Esophagus squamous epithelium (tissue), 5 donors: ENCODE measurements at places on chromosomes 3 and 15.

DNA sequence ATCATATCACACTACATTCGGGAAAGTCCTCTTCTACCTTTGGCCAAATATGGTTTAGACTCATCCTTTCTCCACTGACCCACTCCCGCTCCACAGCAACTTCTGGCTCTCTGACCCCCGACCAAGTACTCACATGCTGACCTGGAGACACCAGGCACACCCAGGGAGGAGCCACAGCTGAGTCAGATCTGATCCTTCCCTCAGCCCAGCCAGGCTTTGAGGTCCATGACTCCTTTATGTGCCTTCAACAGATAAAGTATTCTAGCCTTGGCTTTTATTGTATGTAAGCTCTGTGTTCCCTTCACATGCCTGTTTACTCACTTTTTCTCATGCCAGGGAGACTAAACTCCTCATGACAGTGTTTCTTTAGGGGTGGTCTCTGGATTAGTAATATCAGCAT is 166.9 kb upstream of the UMPS start:
- no peak for DNase-seq

GRCh38 chr3:101676216-101676764 is 642 bp downstream of the ZBTB11 start:
- DNase-seq, result no peak

- DNase-seq, result no peak
These were observed 60.3 kb upstream of the TRA2B start for GRCh38 chr3:185998136-185998535.

- no peak for DNase-seq
These were observed 115.5 kb downstream of the GMNC start for GRCh38 chr3:190746986-190747385.

DNA sequence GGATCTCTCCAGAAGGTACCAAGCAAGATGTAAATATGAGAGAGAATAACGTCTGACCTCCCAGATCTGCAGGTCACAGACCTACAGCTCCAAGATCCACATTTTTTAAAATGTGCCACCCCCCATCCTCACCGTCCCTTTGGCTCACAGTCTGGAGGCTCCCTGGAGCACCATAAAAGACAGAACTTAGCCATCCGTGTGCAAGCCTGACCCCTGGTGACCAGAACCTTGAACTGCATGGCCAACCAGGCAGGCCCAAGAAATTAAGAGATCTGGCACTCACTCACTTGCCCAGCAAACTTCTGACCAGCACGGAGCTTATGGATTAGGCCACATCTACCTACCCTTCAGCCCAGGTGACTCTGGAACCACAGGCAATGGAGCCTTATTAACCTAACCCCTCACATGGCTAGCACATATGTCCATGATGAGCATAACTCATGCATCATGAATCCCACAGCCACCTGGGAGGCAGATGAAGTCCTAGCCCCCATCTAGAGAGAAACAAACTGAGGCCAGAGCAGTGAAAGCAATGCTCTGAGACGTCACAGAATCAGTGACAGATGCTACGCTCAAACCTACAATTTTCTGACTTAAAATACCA is 275.3 kb downstream of the UACA start:
- no peak for DNase-seq

DNA sequence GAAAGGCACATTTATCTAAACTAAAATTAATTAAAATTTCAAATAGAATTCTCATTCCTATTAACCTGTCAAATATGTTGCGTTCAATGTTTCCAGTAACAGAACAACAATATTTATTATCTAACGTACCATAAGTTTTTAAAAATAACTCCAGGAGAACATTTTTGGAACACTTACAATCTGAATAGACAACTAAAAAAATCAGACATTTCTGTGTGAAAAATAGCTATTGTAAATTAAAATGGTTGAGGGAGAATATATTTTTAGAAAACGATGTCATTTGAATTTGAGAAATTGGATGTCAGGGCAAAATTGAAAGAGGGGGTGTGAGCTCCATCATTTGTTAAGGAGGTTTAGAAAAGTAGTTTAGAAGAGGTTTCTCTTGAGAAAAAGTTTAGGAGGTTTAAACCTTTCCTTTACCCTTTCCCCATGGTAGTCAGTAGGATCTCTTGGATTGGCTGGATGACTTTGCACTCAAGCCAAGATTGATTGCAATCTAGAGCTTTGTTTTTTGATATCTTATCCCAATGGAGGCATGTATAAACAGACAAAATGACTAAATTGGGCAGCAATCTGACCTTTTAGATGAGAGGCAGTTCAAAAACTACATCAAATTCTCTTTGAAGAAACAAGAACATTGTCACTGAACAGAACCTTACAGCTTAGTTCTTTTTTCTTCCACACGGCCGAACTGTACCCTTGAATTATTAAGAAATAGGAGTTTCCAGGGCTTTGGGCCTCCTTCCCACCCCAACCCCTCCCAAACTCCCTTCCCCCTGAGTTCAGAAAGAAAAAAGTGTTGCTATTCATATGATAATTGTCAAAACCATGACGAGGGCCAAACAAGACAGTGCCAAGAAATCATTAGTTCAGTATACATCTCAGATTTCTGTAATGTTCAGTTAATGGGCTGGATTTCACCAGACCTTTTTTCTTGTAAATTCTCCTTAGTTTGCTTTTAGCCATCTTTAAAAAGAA is 79.7 kb upstream of the CDIN1 start:
- no peak for DNase-seq

- DNase-seq, result no peak
These were observed 365.2 kb downstream of the TUSC7 start for GRCh38 chr3:117074826-117075225.

DNA sequence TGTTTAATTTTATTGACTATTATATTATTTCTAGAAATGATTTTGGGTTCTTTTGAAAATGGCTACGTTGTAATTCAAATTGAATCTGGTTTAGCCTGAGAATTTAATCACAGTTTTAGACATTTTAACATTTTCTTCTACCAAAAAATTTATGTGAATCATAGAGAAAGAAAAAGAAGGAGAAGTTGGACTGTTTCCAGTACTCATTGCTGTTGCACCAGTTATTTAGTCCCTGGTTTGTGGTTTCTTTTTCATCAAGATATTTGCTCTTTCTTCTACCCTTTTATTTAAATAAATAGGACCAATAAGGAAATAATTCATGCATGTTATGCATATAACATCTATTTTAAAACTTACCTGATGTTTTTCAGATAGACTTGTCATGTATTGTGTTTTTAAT is 1337.1 kb downstream of the ROBO1 start:
- no peak for DNase-seq

- no peak for DNase-seq
These were observed 603 bp downstream of the SCAPER start for GRCh38 chr15:76904461-76905012.

DNA sequence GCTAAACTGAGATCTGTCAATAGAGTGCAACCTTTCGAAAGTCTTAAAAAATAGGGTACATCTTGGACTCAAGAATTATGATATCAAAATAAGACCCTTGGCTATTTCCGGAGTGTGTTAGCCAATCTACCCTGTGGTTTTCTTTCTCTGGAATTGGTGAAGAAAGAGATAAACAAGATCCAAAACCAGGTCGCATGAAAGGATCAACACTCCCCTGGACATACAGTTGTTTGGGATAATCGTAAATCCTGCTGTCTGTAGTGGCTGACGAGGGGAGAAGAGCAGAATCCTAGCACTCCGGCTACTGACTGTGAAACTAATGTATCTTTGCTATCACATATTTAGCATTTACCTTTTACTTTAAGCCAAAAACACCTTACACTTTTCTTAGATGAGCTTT is 30.9 kb downstream of the FNDC3B start:
- DNase-seq, result no peak

DNA sequence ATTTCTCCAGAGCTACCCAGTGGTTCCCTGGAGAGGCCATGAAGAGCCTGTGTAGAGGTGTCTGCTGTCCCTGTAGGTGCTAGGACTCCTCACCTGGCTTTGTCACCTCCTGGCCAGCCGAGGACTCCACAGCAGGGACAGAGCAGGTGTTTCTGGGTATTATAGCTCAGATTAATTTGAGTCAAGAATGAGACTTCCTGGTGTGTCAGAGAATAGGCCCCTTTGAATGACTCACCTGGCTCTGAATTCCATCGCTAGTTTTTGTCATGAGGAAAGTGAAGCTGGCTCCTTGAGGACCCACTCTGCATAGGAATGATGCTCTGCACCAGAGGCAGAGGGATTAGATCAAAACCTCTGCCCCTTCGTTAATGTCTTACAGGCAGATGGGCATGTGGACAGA is 167.5 kb upstream of the TOPAZ1 start:
- no peak for DNase-seq

DNA sequence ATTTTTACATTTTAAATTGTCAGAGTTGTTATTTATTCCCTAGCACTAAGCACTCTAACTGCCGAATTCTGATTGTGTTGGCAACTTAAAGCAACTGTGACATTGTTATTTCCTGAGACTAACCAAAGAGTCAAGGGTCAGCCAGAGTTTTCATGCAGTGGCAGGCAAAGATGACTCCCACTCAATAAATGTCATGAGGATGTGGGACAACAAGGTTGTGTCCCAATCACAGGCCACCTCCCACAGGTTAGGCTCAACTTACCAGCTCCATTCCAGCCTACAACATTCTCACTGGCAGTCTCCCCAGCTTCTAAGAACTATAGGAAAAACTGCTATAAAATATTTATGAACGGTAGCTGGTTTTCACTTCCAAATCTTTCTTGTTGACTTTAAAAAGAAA is 80.1 kb downstream of the RSL24D1 start:
- no peak for DNase-seq

- DNase-seq, result no peak
These were observed 116.2 kb upstream of the COL8A1 start for GRCh38 chr3:99522147-99522546.
